SK-N-MC (cell line): ENCODE measurements at places on chromosomes 7 and 10.

GRCh38 chr10:97075961-97076525, 109.7 kb downstream of the SLIT1 start:
- no peak for DNase-seq

- DNase-seq = no peak
These were observed 54.4 kb downstream of the CDCA7L start for GRCh38 chr7:21891291-21891690.

DNA sequence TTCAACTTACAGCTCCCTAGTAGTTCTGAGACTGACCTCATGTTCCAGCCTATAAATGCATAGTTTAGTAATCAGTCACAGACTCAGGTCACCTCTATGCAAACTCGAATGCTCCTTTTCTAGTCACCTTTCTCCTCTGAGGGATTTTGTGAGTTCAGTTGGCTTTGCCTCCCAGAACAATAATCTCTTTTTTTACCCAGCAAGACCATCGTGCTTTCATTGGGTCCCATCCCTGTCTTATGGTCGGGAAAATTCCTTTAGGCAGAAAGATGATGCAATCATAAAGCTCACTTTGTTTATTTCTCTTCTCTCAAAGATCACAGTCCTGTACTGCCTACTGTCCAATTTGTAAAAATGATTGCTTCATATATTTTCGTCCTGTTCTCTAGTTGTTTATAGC, 38.4 kb downstream of the TWIST1 start:
- DNase-seq = no peak

GRCh38 chr10:106706127-106706526, 458.4 kb downstream of the SORCS1 start:
- no peak for DNase-seq

GRCh38 chr10:113337142-113337541, 215.7 kb upstream of the HABP2 start:
- no peak for DNase-seq

GRCh38 chr7:132242192-132242812, 334.0 kb downstream of the PLXNA4 start:
- DNase-seq = no peak

GRCh38 chr7:33970536-33970935, 65.2 kb downstream of the BMPER start:
- DNase-seq = no peak

DNA sequence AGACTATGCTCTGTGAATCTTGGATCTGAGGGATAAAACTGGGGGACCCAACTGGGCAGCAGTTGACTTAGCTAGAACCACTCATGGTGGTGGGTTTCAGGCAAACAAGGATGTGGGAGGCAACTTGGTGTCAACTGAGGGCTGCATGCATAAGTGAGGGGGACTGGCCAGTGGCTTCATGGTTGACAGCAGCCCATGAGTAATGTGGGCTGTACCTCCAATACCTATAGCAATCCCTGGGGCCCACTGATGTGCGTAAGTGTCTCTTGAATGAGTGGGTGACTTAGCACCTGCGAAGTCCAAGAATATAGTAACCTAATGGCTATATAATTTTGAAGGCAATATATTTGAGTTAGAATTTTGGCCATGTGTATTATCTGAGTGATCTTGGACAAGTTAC, 13.7 kb upstream of the MAP3K8 start:
- DNase-seq = no peak

- no peak for DNase-seq
These were observed 51.6 kb downstream of the ST7 start for GRCh38 chr7:117004899-117005298.

DNA sequence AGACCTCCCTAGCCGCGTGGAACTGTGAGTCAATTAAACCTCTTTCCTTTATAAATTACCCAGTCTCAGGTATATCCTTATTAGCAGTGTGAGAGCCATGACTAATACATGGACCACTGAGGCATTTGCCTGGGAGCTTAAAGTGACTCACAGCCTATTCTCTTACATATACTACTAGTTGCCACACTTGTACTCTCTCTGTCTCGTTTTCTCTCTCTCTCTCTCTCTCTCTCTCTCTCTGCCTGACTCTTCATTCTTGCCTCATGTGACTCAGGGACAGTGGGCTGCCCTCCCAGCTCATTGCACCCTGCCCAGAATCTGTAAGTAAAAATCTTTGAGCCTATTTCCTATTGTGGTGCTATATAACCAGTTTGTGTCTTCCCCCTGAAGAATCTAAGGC, 238.5 kb upstream of the MAGI2 start:
- DNase-seq = no peak

GRCh38 chr10:87976101-87976743, 112.8 kb downstream of the PTEN start:
- DNase-seq = no peak

- no peak for DNase-seq
These were observed 401.9 kb upstream of the PHF14 start for GRCh38 chr7:10571759-10572158.

- DNase-seq = no peak
These were observed 109.1 kb downstream of the C10orf90 start for GRCh38 chr10:126561294-126561920.

DNA sequence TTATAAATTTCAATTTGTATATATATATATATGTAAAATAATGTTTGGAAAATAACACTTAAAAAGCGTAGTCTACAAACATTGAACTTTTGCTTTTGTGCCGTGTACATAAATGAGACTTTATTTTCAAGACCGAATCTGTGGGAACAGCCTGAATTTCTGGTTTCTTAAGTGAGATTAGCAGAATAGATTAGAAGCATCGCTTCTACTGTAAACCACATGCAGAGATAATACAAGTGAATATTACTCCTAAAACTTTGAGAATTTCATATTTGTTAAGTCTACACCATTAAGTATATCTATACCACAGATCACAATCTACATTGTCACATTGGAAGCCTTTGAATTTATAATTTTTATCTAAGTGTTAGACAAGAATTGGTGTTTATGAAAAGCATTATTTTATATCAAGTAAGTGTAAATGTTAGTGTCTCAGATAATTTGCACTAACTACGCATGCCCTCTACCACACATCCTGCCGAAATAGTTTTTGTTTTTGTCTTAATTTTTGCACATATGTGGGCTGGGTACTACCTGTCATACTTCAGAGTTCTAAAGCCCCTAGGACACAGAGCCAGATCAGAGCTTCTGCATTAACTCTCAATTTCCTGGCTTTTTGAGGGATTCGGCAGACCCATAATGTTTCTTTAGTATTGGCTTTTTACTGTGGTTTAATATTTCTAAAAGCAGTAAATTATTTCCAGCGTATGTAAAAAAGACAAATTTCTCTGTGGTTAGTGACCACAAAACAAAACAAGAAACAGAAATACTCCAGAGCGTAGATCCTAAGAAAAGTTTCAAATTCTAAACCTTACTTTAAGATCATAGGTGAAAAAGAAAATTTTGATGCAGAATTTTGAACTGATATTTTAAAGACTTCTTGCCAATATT, 20.0 kb downstream of the TWIST1 start:
- DNase-seq = no peak

- no peak for DNase-seq
These were observed 87.5 kb downstream of the RGS10 start for GRCh38 chr10:119454990-119455389.

GRCh38 chr10:125062914-125063230, 97.5 kb downstream of the CTBP2 start:
- no peak for DNase-seq

DNA sequence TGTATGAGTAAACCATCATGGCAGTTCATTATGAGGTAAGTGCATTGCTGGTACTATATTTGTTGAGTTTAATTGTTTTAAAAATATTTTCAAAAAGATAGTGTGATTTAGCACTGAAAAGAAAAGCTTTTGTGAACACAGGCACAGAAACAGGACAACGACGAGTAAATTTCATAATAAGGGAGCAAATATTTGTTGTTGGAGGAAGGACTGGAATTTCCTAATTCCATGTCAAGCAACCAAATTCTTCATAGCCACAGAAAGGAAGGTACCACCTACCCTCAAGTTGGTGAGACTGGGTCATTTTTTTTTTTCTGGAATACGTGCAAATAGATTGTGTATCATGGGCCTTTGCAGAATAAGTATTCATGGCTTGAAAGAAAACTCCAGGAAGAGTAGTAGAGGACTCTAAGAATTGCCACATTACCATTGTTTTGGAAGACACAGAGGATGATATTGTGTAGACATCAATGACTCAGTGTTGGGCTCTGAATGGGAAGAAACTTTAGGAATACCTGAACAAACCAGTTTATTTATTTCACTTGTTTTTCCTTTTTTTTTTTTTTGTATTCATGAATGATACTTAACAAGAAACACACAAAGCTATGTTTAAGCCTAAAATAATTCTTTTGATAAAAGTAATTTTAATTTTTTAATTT, 7.8 kb downstream of the UBE2D4 start:
- no peak for DNase-seq

DNA sequence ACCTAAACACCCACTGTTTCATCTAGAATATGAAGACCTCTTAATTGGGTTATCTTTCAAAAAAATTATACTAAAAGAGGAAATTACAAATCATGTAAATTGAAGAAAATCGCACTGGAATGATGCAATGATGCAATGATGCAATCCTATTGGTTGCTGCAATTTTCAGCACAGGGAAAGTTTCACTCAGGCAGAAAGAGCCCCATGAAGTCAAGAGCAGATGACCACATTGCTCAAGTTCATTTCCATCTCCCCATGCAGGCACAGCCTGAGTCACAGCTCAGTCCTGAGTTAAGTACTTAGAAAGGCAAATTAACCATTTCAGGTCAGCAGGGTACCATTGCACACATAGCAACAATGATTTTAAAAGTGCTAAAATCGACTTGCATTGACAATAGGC, 180.3 kb upstream of the MYO3A start:
- no peak for DNase-seq

- DNase-seq = no peak
These were observed 201.7 kb upstream of the ADARB2 start for GRCh38 chr10:1939016-1939415.

DNA sequence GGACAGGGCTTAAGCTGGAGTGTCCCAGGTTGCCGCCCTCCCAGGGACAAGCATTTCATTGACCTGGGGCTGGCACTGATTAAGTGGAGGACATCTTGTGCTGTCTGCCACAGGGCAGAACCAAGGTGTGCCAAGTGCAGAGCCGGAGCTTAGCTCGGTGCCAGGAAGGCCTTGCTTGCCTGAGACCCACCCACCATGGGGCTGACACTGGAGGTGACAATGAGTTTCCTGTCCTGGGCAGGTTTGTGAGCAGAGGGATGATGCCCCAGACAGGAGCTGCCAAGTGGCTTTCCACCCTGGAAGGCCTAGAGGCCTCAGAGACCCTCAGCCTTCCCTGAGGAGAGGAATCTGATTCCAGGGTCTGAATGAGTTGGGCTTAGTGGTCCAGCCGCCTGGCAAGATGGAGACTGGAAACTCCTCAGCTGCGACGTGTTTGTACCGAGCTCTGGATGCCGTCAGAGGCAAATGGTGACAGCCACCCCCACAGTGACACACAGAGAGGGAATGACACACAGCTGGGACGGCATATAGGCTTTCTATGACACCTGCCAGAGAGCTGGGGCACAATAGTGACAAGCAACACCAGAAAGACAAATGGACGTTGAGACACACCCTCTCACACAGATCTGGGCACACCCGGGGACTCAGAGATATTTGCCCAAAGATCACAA, 2.6 kb downstream of the ADCYAP1R1 start:
- DNase-seq = no peak

DNA sequence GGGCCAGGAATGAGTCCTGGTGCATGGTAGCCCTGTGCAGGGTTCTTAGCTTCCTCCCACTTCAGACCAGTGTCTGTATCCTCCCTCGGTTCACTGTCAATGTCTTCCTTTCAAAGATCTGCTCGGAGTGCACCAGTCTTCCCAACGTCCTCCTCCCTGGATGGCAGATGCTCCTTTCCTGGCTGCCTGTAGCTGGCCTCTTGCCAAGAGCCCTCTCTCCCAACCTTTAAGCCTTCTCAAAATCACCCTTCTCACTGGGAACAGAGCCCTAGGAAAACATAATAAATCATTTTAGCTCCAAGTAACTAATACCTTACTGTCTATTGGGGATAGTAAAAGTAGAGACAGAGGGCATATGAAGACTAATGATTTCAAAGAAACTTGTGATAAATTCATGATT, 490.6 kb downstream of the CCSER2 start:
- DNase-seq = no peak
